ENCODE measurements at places on chromosomes 6 and 20.

- no peak for DNase-seq
Measured at GRCh38 chr20:43728686-43729255, 2.0 kb upstream of the GTSF1L start.

GRCh38 chr6:39791850-39792539 is at the start of gene DAAM2:
DAAM2 (plus strand) TSS chr6:39792376; CDS start chr6:39856303, 63,927 bp downstream.
- no peak for DNase-seq

GRCh38 chr6:16160794-16161193 is 31.9 kb downstream of the MYLIP start:
- DNase-seq, result no peak

DNA sequence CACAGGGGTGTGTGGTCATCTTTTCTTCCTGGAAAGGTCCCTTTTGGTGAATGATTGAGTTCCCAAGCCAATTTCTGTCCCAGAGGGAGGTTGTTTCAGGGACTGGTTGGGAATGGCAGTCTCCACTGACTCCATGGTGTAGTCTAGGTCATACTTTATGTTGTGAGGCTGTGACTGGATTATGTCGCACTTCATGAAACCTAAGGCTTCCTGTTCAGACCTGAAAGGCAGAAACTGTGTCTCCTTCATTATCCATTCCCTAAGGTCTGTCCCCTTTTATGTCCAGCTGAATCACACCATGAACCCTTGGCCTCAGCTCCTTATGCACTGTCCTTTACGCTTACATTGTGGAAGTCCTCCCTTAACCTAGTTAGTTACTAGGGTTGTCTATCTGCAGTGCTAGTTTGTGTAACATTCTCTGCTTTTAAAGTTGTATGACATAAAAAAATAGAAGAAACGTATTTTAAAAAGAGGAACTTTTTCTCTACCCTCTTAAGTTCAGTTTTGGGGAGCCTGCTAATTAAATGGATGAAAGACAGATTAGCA is 191.3 kb downstream of the JARID2 start:
- no peak for DNase-seq

GRCh38 chr6:37514321-37514771 is 14.7 kb upstream of the CCDC167 start:
- DNase-seq, result no peak

GRCh38 chr20:23047001-23047737 is 2.3 kb downstream of the THBD start:
- no peak for DNase-seq

GRCh38 chr6:52634211-52634610 is 36.7 kb upstream of the TMEM14A start:
- no peak for DNase-seq

DNA sequence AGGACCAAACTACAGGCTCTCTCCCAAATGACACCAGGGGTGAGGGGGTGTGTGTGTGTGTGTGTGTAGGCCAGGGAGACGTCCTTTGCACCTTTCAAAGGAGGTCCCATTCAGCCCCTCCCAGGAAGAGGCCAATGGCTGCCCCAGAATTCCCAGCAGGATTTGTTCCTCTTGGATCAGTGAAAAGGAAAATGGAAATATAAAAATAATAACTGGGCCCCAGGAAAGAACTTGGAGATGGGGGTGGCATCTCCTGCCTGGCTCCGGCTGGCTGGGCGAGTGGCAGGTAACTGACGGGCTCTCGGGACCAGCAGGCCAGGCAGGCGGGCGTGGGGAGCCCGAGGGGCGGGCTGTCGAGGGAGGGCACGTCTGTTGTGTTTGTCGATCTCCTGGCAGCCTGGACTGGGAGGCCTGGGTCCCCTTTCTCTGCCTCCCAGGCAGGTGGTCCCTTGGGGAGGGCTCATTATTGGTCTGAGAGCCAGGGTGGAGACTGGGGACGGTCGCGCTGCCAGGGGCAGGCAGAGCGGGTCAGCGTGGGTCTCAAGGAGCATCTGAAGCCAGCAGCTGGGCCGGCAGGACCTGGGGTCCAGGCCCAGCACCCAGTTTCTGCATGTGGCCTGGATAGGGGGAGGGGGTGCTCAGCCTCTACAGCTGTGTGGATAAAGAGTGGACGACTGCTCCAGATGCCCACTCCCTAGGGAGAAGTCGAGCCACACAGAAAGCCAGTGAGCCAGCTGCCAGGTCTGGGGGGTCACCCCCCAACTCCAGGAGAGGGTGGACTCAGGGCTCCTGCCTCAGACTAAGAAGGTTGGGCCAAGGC is 3.1 kb downstream of the NOL4L start:
- no peak for DNase-seq
